Muscle of arm (tissue), 14 donors: ENCODE measurements at places on chromosomes 6 and 20. TPM values are rescaled to one million over a fixed set of nuclear protein-coding genes. Genes with fewer than 3 reads are reported as not detected.

DNA sequence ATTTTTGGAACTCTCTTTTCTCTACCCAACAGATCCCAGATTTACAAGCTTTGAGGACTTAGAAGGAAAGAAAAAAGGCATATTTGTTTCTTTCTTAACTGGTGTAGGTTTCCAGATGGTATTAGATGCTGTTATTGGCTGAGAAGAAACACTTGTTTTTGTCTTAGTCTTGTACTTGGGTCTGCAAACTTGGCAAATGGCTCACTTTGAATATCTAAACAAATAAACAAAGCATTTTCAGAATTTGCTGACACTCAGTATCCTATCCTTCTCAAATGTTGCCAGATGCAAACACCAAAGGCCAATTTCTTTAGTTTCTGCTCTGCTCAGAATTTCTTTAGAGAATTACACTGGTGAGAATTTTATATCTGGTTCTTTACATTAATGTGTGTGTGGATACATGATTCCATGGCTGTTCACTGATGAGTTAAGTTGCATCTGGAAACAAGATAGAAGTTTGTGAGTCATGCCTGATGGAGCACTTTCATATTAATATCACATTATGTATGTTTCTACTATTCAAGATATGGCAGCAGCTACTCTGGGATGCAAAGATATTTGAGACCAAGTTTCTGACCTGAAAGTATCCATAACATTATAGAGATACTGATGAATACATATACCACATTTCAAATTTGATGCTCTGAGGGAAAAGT is 43.7 kb upstream of the CEP162 start:
- no peak for DNase-seq

GRCh38 chr6:10511477-10511876 is 9.7 kb upstream of the GCNT2 start:
- no peak for DNase-seq

The SIRPA gene
- polyA plus RNA-seq, result 37.6 TPM

The TUBB1 gene
- not detected for polyA plus RNA-seq
